ENCODE measurements at places on chromosomes 12 and 14.

DNA sequence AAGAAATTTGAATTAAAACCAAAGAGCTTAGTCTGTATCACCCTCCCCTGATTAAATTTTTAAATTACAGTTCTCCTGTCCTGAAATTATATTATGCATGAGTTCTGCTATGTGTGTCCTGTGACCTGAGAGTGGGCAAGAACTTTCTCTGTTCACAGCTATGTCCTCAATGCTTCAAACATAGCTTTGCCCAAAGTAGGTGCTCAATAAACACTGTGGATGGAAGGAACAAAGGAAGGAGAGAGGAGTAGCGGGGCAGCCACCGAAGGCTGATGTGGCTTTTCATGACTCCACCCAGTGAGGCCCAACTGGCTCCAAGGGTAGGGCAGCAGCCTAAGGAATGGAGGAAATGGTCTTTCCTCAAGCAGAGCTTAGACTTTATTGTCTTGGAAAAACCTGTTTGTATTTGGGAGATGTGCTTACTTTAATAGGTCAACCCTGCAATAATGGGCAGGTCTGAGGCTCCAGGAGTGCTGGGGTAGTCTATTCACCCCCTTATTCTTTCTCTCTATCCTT is 7.6 kb upstream of the MARK3 start:
- no peak for DNase-seq

DNA sequence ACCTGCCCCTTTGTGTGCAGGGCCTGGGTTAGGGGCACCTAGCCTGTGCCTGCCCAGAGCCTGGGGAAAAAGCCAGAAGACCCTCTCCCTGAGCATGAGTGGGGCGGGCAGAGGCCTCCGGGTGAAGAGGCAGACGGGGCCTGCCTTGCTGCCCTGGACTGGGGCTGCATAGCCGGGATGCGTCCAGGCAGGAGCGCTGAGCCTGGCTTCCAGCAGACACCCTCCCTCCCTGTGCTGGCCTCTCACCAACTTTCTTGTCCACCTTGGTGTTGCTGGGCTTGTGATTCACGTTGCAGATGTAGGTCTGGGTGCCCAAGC is 216.1 kb downstream of the TMEM121 start:
- no peak for DNase-seq

DNA sequence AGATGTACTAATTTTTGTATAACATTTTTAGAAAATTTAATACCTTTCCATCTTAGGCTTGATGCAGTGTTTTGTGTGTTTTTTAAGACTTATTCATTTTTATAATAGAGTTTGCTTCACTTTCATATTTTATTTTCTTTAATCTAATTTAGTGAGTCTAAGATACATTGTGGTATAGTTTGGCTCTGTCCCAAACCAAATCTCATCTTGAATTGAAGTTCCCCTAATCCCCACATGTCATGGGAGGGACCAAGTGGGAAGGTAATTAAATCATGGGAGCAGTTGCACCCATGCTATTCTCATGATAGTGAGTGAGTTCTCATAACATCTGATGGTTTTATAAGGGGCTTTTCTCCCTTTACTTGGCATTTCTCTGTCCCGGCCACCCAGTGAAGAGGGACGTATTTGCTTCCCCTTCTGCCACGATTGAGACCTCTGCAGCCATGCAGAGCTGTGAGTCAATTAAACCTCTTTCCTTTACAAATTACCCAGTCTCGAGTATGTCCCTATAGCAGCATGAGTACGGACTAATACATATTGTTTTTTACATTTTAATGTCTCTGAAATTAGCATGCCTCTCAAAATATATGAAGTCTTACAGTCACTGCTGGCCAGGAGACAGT is 34.9 kb downstream of the GABARAPL1 start:
- no peak for DNase-seq

DNA sequence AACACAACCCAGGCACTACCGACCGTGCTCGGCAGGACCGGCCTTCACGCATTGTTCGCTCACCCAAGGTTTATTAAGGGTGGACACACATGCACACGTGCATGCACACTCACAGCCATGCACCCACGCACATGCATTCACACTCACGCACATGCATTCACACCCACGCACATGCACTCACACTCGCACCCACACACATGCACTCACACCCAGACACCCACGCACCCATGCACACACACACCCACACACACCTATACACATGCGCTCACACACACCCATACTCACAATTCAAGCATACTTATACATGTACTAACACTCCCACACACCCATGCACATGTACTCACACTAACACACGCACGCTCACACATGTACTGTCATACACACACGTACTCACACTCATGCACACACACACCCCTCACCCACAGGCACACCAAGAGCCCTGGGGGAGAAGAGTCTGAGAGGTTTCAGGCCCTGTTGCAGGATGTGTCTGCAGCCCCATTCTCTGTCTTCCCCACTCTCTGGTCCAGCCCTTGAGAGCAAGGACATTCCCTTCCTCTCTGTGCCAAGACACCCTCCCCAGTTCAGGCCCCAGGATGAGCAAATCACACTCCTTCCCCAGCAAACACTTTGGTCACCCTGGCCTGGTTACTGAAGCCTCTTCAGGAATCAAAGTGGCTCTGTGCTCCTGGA is 49.4 kb upstream of the BCL11B start:
- DNase-seq: no peak

GRCh38 chr12:104219908-104220404 is 4.4 kb downstream of the TXNRD1 start:
- no peak for DNase-seq

DNA sequence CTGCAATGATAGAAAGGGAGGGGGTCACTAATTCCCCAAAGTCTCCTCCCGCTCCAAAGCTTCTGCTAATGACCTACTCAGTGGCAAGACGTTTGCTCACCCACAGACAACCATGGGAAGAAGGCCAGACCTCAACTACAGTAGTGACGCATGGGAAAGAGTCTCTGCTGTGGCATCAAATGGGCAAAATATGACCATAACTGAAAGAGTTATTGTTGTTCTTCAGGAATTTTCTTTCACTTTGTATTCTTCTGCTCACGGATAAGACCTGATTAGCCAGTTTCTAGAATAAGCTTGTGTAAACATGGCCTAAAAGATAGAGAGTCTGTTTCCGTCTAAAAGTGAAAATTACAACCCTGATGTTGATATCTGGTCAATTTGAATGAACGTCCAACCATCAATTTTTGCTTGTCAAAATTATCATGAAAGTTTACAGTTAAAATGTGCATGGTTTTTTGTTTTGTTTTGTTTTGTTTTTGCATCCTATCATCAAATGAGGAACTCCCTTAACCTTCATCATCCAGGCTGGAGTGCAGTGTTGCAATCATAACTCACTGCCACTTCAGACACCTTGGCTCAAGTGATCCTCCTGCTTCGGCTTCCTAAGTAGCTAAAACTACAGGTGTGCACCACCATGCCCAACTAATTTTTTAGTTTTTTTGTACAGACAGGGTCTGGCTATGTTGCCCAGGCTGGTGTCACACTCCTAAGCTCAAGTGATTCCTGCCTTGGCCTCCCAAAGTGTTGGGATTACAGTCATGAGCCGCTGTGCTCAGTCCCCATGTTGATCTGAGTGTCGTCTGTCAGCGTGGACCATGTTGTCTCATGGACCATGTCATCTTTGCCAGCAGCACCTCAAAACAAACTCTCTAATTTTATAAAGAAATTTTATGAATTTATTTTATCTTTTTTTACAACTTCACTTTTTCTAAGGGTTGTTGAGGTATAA is 7.0 kb downstream of the KRT6B start:
- no peak for DNase-seq

DNA sequence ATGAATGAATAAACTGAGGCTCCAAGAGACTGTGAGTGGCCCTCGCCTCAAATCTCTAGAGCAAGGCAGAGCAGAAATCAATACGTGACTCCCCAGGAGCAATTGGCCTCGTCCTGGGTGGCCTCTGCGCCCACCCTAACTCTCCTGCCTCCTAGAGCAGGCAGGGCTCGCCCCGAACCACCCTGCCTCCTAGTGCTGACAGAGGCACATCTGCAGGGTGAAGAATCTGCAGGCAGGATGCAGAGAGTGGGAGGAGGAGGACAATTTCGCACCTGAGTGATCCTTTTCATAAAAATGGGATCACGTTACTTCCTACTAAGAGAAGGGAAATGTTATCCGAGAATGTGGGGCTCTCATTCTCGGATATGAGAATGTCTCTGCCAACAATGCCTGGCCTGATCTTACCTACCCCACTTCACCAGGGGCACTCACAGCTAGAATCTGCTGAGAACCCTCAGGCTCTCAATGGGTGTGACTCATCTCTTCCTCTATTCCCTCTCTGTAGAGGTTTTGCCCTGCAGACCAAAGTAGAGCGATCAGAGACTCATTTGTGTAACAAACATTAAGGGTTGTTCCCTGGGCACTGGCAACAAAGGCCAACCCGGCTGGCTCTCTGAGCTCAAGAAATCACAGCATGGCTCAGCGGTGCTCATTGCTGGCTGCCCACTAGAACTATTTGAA is 61.7 kb upstream of the BCL2L14 start:
- DNase-seq: no peak

DNA sequence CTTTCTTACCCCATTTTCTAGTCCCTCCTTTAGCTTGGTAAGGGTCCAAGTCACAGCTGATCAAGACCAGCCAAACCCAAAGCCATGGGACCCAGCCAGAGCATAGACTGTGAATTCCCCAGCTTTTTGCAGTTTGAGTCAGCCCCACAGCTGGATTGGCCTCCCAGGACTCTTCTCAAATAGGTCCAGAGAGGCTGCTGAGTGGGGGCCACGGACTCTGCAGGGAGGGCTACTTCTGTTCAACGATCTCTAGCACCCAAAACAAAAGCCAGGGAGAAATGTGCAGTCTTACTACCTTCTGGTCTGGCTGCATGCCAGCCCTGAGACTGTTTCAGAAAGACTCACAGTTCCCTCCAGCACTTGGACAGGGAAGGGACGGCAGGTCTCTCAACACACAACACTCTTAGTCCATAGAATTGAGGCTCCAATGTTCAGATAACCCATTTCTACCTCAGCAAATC is 1.6 kb downstream of the VDR start:
- DNase-seq: no peak

- DNase-seq: no peak
These were observed 57.4 kb upstream of the KCNJ8 start for GRCh38 chr12:21831791-21832344.

- no peak for DNase-seq
These were observed 473.1 kb downstream of the ATP23 start for GRCh38 chr12:58414398-58414871.

DNA sequence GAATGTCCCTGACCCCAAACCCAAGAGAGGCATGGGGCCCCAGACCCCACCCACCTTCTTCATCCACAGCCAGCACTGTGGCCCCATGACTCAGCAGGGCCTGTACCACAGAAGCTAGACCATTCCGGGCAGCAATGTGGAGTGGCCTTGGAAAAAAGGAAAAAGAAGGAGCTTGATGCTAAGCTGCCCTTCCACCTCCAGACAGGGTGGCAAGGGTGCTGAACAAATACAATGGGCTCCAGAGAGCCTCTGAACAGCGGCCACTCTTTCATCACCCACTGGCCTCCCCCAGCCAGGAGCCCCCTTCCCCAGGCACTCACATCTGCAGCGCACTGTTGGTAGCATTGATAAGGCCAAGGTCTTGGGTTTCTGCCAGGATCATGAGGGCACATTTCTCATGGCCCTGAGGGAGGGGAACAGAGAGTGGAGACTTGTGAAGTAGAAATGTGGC is 13.9 kb downstream of the SLC39A5 start:
- DNase-seq: no peak

DNA sequence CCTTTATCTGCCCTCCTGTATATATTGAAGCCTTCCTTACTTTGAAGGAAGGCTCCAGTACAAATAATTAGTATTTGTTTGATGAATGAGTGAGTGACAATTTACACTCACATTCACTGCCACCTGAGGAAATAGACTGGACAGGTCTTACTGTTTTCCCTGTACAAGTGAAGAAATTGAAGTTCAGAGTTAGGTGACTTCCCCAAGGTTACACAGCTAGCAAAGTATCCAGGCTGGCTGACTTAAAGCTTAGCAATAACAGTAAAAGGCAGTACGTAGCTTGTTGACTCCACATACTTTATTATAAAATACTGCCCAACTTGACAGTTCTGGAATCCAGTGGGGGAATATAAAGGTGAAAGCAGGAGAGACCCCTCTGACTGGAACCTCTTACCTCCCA is 2.6 kb upstream of the KRT18 start:
- DNase-seq: no peak

DNA sequence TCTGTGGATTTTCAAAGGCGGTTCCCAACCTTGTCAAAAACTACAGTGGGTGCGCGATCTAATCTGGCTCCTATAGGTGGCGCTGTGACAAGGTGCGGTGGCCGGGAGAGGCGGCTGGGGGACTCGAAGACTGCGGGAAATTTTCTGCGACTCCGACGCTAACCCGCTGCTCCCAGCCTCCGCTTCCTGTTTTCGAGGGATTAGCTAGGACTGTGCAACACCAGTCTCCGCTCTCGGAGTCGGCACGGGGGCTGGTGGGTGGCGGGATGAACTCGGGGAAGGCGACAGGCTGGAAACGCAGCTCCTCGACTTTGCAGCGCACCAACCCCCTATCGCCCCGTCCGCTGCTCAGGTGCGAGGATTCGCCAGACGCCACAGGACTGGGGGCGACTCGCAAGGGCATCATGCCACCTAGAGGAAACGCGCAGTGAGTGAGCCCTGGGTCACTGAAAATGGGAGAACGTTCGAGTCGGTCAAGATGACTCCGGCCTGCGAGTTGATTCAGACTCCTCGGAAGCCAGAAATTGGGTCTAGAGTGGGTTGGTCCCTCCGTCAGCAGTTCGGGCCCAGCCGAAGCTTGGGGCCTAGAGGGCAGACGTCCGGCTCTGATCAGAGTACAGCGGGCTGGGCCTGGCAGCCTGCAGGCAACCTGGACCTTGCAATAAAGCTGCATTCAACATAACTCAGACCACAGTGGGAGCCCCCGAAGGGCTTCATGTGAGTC is 5.5 kb upstream of the PAX9 start:
- no peak for DNase-seq

- DNase-seq: no peak
These were observed 170.7 kb upstream of the E2F7 start for GRCh38 chr12:77236066-77236465.

DNA sequence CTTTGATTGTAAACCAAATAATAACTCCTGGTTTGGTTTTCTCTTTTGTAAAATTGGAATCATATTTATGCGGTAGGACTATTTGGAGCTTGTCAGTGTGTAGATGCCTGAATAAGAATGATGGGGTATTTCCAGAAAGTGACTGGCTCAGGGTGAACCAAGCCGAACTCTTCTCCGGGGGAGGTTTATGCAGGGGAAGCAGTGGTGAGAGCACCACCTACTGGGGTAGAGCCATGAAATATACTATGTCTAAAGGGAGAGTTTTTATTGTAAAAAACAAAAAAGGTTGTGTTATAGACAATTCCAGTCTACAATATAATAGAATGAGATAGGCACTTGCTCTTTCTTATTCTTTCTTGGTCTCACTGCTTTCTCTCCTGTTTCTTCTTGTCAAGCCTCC is 222.9 kb upstream of the SLC16A7 start:
- no peak for DNase-seq

GRCh38 chr12:24500831-24501230 is 448.1 kb downstream of the BCAT1 start:
- no peak for DNase-seq

- DNase-seq: no peak
These were observed 23.5 kb upstream of the AMN start for GRCh38 chr14:102898776-102899515.

All from activated naive CD4-positive, alpha-beta T cell (primary cell).